K562 (cell line): ENCODE measurements at places on chromosomes 4 and X.

DNA sequence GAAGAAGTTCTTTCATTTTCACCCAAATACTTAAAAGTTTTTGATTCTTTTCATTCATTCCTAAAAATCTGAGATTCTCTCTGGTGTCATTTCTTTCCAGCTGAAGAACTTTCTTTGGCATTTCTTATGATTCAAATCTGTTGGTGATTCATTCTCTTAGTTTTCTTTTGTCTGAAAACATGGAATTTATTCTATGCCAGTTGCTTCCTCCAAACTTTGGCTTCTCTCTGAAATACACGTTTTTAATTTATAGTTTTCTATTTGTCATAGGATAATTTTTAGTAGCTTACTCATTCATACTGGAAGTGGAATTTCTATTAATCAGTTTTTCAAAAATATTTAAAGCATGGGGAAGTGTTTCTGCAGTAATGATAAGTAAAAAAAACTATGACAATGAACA lies 1012.0 kb downstream of the RPA4 start:
- H3K4me1 ChIP-seq = no peaks in the 10 kb centered on the region
- no peak overlapping the region for H3K27ac ChIP-seq
- no peaks in the 10 kb centered on the region for H3K36me3 ChIP-seq
- H3K4me3 ChIP-seq = no peak overlapping the region

DNA sequence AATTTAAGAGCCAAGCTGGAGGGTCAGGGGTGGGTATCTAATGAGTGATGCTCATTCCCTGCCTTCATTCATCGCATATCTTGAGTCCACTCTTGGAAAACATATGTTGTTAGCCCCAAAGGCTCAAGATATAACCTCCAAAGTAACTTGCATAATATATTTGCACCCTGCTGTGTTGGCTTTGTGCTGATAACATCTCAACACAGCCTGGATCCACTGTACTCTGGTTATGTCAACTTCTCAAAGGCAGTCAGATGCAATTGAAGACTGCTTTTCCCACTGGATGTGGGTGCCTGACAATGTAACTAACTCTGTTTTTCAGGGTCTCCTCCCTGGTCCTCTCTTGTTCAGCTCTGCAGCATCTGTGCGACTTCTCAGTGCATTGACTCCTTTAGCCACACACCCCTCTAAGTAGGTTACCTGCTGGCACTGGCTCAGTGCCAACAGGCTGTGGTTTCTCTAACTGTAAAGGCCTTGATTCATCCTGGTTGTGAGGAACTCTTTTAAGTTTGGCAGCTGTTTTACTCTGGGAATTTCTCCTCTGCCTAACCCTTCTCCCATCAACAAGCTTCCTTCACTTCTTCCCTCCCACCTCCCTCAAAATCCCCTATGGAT lies 28.1 kb downstream of the SLC16A2 start:
- no peak for DNase-seq
- H3K4me1 ChIP-seq = no peaks in the 10 kb centered on the region
- no peaks in the 10 kb centered on the region for H3K36me3 ChIP-seq
- no peak overlapping the region for H3K4me3 ChIP-seq
- H3K27me3 ChIP-seq = 0 out of 2 replicates have a peak, but pooled peaks cover 4% of the 10 kb centered on the region

- no peaks in the 10 kb centered on the region for H3K27me3 ChIP-seq
- H3K4me1 ChIP-seq = no peaks in the 10 kb centered on the region
- no peak for DNase-seq
These were observed 842.8 kb upstream of the DIAPH2 start for GRCh38 chrX:95841863-95842262.

DNA sequence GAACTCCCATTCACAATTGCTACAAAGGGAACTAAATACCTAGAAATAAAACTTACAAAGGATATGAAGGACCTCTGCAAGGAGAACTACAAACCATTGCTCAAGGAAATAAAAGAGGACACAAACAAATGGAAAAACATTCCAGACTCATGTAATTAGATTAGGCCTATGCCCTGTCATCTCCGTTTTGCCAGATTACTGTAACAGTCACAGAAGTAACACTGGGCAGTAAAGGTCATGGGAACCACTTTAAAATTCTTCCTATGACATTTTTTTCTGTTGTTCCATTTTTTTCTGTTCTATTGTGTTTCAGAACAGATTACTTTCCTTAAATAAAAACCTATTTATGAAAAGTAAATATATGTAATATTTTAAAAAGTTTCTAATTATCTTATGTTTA lies 199.4 kb upstream of the CENPE start:
- H3K27ac ChIP-seq = no peak overlapping the region
- no peaks in the 10 kb centered on the region for H3K27me3 ChIP-seq
- no peaks in the 10 kb centered on the region for H3K36me3 ChIP-seq
- H3K4me3 ChIP-seq = no peak overlapping the region
- DNase-seq = no peak

GRCh38 chr4:161829591-161829990 lies 334.2 kb downstream of the FSTL5 start:
- H3K36me3 ChIP-seq = no peaks in the 10 kb centered on the region
- no peaks in the 10 kb centered on the region for H3K27me3 ChIP-seq
- no peak for DNase-seq
- H3K27ac ChIP-seq = no peak overlapping the region

DNA sequence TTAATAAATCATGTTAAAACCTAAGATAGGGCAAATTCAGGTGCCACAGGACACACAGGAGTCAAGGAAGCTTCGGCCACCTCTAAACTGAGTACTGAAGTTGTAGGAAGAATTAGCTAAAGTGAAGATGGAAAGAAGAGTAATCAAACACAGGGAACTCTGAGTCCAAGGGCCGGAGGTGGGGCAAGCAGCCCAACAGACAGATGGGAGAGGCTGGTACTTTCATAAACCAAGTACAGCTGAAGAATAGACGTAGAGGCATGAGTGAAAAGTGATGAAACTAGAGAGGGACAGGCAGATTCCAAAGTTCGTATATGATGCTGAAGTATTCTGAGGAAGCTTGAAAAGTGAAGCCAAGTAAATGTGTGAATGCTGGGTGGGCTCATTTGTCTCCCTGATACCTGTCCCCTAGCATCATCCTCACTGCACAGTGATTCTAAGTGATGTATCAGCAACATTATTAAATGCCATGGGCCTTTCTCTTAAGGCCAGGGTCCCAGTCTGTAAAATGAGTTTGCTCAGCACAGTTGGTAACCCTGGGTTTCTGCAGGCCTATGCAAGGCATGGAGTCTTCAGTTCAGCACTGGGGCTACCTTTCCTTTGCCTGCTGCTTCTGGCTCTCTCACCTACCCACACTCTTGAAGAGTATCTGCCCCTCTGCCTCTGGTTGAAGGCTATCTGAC lies 203.3 kb downstream of the NR3C2 start:
- DNase-seq = no peak
- H3K27ac ChIP-seq = no peak overlapping the region
- H3K27me3 ChIP-seq = no peaks in the 10 kb centered on the region
- no peaks in the 10 kb centered on the region for H3K36me3 ChIP-seq
- H3K4me3 ChIP-seq = no peak overlapping the region
- H3K4me1 ChIP-seq = no peaks in the 10 kb centered on the region

- H3K36me3 ChIP-seq = no peaks in the 10 kb centered on the region
- no peak overlapping the region for H3K27ac ChIP-seq
- H3K27me3 ChIP-seq = no peaks in the 10 kb centered on the region
- H3K4me3 ChIP-seq = no peak overlapping the region
- no peak for DNase-seq
These were observed 109.0 kb upstream of the DDIT4L start for GRCh38 chr4:100299046-100299840.

- no peak overlapping the region for H3K4me3 ChIP-seq
- DNase-seq = no peak
- no peaks in the 10 kb centered on the region for H3K36me3 ChIP-seq
- H3K27ac ChIP-seq = no peak overlapping the region
- no peaks in the 10 kb centered on the region for H3K27me3 ChIP-seq
These were observed 98.5 kb upstream of the KLF3 start for GRCh38 chr4:38565271-38566199.

- no peak overlapping the region for H3K4me3 ChIP-seq
- H3K36me3 ChIP-seq = no peaks in the 10 kb centered on the region
- no peak for DNase-seq
These were observed 86.0 kb downstream of the PJA1 start for GRCh38 chrX:69079268-69079667.

DNA sequence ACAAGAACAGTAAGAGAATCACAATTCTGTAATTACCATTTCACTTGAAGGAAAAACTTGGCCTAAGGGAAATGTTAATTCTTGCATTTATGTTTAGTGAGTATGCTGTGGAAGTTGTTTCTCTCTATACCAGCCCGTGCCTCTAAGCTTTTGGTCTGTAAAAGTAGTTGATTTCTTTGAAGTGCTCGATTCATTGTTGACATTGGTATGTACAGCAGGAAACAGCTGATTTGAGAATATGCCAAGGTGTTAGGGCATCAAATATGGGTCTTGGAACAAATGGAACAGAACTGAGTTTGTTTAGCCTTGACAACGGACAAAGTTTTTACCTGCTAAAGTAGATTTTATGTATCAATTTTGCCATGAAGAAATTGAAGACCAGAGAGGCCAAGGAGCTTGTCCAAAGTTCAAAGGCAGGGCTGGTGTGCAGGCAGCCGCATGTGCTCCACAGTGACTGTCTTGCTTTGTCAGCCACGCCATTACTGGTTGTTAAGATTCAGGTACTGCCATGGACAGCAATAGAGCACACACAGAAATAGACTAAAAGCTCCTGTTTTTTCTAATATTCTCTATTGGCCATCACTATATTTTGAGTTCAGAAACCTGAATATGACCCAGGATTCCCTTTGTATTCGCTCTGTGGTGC lies 75.5 kb upstream of the TLR3 start:
- no peak overlapping the region for H3K27ac ChIP-seq
- no peaks in the 10 kb centered on the region for H3K36me3 ChIP-seq
- H3K4me1 ChIP-seq = no peaks in the 10 kb centered on the region
- no peak for DNase-seq

DNA sequence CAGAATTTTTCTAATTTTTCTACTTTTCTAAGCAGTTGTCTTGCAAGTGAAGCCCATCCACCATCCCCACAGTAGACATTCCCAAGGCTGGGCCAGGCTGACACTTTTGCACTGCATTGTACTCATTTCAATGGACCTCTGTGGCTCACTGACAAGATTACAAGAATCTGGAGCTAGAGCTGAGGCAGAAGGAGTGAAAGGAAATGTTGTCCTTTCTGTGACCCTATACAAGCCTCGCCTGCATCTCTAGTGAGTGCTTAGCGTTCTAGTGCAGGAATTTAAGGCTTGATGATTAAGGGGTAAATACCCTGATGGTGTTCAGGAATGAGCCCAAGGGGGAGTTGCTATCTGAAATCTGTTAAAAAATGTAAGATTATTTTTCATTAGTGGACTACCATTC lies 6.3 kb downstream of the MAGED1 start:
- no peaks in the 10 kb centered on the region for H3K36me3 ChIP-seq
- no peak for DNase-seq
- no peaks in the 10 kb centered on the region for H3K4me1 ChIP-seq
- H3K27me3 ChIP-seq = no peaks in the 10 kb centered on the region
- no peak overlapping the region for H3K4me3 ChIP-seq

DNA sequence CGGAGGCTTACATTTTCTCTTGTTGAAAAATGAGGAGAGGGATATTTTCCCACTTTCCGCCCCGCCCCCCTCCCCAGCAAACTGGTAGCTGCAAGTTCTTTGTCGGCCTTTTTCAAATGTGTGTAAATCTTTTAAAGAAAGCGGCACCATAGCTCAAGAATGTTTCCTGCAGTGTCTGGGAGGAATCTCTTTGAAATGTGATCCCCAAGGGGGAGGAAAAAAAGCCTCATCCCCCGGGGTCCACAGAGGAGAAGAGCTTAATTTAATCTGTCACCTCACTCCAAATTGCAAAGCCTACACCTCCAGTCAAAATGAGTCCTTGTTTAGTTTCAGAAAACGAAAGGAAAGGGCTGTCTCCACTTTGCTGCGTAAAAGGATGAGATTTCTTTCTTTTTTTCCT lies 34.8 kb downstream of the ASMT start:
- no peak overlapping the region for H3K27ac ChIP-seq
- no peak overlapping the region for H3K4me3 ChIP-seq
- no peak for DNase-seq
- H3K27me3 ChIP-seq = no peaks in the 10 kb centered on the region
- no peaks in the 10 kb centered on the region for H3K4me1 ChIP-seq
- H3K36me3 ChIP-seq = no peaks in the 10 kb centered on the region

DNA sequence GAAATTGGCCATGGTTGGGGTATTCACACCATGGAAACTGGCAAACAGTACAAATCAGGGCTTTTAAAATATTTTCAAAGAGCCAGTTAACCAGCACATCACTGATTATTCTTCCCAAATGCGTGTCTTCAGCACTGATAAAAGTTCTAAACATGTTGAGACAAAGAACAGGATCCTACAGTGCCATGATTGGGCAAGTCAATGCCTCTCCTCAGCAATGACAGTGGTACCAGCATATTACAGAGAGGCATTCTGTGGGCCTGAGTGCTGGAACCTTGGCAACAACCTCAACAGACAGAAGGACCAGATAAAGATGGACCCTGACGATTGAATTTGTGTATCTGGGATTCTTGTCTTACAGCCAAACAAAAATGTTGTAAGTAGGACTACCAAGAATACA lies 108.9 kb downstream of the EFHC2 start:
- no peaks in the 10 kb centered on the region for H3K4me1 ChIP-seq
- no peak overlapping the region for H3K27ac ChIP-seq
- no peak overlapping the region for H3K4me3 ChIP-seq

DNA sequence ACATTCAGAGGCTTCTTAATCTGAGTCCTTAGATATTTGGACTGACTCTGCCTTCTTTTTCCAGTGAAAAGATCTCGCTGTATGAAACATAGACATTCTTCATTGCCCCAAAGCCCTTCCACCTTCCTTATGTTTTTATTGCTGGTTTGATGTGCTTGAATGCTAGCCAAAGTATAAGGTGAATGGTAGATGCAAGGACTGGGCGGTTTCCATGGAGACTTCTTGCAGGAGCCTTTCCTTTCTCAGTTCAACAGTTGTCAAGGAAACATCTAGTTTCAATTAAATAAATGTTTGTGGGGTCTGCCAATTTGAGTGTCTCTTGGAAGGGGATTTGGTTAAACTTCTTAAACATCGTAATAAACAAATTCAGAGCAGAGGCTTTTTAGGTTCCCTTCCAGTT lies 46.0 kb downstream of the REPS2 start:
- no peak overlapping the region for H3K4me3 ChIP-seq
- H3K36me3 ChIP-seq = no peaks in the 10 kb centered on the region
- H3K27ac ChIP-seq = no peak overlapping the region

- no peaks in the 10 kb centered on the region for H3K27me3 ChIP-seq
- DNase-seq = no peak
- H3K4me3 ChIP-seq = no peak overlapping the region
- H3K27ac ChIP-seq = no peak overlapping the region
These were observed 11.7 kb upstream of the HCCS start for GRCh38 chrX:11099465-11099864.

- DNase-seq = no peak
- no peak overlapping the region for H3K4me3 ChIP-seq
- peaks cover 12% of the 10 kb centered on the region; the same call in 2 of the 3 replicates for H3K4me1 ChIP-seq
- no peaks in the 10 kb centered on the region for H3K36me3 ChIP-seq
- H3K27ac ChIP-seq = no peak overlapping the region
- H3K27me3 ChIP-seq = no peaks in the 10 kb centered on the region
These were observed 8.2 kb downstream of the STX18 start for GRCh38 chr4:4533461-4534169.

DNA sequence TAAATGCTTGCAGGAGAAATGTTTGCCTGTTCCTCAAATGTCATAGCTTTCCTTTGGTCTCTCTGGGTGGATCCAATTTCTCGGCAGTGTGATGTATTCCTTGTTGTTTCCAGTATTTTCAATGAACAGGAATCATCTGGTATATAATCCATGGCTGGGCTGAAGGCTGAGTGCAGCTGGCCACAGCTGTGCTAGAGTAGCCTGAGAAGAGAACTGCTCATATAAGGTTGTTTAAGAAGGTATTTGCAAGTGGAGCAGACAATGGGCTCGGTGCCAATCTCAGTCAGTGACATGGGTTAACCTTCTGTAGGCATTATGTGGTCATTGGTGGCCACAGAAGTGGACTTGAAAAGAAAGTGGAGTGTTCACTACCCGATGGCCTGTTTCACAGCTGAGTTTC lies 390.3 kb downstream of the SPRY1 start:
- DNase-seq = no peak
- H3K27me3 ChIP-seq = no peaks in the 10 kb centered on the region
- H3K27ac ChIP-seq = no peak overlapping the region
- H3K4me3 ChIP-seq = no peak overlapping the region
